SK-N-DZ (cell line): ENCODE measurements at places on chromosomes 12 and 14.

GRCh38 chr12:57740656-57741412 lies 2.3 kb upstream of the AGAP2 start:
- no peak for DNase-seq

DNA sequence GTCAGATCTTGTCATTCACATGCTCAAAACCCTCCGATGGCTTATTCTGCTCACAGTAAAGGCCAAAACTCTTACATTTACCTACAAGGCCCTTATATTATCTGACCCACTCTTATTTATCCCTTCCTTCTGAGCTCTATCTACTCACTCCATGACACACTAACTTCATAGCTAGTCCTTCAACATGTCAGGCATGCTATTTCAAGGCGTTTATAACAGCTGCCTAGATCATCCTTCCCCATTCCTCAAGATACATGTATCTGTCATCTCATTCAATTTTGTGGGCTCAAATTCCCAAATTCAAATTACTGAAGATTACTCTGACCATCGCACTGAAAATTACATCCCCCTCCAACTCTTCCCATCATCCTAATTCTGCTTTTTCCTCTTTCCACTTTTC lies 6.9 kb downstream of the MIS18BP1 start:
- no peak for DNase-seq

DNA sequence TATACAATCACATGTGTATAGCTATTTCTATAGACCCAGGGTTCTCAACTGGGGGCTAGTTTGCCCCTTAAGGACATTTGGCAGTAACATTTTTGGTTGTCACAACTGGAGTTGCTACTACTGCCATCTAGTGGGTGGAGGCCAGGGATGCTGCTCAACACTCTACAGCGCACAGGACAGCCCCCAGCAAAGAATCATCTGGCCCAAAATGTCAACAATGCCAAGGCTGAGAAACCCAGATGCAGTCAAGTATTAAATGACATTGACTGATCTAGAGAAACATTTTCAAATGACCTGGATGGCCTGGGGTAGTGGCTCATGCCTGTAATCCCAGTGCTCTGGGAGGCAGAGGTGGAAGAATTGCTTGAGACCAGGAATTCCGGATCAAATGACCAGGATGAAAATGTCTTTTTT lies 5.8 kb downstream of the WSB2 start:
- peak; percentile 62 for DNase-seq

- DNase-seq, result no peak
These were observed 69.5 kb upstream of the ZDHHC17 start for GRCh38 chr12:76694369-76694768.

GRCh38 chr14:56304456-56304855 lies 186.2 kb downstream of the PELI2 start:
- DNase-seq, result no peak

DNA sequence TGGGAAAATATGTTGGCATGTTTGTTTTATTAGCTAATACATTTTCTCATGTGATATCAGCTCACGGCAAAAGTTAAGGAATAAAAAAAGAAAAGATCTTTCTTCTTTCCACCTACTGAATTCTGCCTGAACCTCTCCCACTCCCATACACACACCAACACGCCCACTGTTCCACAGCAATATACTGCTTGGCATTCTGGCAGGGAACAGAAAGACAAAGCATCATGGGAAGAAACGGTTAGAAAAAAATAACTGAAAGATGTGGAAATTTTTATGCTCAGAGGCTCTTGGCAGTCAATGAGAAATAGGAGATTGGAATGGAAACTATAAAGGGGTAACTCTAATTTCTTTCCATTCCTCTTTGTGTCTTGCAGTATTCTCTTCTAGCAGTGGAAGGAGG lies 268.5 kb downstream of the FOXG1 start:
- DNase-seq, result no peak

DNA sequence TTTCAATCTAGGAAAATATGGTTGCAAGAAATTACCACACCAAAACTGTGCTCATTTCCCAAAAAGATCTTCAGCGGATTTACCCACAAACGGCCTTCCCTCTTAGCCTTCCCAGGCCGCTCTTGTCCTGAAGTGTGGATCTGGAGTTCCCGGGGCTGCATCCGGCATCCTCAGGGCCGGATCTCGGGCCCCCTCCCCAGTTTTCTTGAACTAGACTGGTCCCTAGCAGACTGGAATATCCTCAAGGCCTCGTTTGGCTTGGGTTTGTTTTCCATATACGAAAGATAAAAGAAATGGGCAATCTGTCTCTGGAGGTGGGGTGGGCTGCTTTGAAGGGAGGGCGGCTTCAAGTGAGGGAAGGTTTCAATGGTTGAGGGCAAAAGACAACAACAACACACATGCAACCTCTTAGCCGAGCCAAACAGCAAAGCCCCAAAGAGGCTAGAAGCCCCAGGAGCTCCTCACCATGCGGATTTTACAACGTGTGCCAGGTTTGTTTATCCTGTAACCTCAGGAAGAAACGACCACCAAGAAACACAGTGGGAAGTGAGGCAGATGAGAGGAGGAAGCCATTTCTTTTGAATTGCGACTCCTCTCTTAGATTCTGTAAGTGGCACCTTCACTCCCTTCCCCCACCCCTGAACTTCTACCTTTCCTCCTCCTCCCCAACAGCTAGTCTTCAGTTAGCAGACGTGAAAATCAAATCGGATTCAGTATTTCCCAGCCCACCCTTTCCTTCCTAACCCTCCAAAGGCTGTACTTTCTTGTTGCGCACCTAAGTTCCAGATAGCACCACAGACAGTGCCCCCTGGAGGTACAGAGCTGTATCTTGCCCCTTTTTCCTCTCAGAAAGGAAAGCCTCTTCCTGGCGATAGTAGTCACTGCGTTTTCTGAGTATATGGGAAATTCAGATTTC lies 2.6 kb downstream of the MYF6 start:
- no peak for DNase-seq

DNA sequence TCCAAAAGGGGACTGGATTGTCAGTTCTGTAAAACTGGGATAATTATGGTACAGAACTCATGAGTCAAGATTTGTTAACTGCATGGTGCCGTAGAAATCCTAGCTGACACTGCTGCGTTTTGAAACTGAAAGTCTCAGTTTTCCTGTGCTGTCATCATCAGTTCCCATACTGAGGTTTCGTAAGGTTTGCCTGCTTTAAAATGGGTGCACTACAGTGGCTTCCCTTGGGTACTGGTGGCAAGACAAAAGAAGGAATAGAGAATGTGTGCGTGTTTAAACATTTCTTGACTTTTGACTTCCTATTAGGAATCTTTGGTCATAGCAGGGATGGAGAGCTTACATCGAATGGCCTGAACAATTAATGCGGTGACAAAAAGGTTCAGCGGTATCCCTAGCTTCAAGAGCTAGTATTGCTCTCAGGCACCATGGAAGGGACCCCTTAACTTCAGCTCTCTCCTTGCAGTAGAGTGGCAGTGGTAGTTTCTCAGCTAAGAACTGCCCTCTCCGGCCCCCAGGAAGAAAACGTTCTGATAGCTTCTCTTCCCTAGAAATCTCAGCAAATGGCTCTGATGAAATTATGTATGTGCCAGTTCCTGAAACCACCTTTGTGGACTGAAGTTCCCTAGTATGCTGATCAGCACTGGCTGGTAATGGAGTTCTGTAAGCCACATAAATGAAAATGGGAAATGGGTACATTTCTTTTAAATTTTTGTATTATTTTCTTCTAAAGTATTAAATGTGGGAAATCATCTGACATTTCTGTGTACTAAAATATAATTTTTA lies 28.9 kb downstream of the ANO6 start:
- DNase-seq, result no peak

- DNase-seq, result no peak
These were observed 15.8 kb downstream of the TRIM9 start for GRCh38 chr14:51079085-51079484.

DNA sequence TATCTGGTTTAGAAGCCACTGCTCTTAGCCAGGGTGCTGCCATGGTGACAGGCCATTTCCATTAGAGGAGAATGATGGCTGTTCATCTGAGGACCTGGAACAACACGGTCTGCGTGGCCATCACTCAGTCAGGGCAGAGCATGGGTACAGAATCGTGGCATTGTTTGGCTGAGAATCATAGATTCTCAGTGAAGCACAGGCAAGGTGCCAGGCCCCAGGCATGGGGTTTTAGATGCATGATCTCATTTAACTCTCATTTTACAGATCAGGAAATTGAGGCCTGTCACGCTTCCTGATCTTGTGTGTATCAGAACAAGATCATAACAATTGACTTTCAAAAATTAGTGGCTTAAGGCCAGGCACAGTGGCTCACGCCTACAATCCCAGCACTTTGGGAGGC lies 26.8 kb upstream of the IRF2BPL start:
- no peak for DNase-seq

DNA sequence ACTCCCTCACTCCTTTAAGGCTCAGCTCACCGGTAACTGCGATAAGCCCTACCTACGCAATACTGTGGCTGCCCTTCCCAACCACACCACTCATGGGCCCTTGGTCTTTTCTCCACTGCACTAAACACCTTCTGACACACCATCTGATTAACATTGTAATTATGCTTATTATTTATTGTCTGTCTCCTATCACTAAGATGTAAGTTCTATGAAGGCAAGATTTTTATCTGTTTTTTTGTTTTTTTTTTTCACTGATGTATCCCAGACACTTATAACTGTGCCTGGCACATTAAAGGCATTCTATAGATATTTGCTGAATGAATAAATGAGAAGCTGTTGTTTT lies 34.2 kb upstream of the PYGL start:
- peak; percentile 57 for DNase-seq

- DNase-seq, result no peak
These were observed 90.8 kb upstream of the TMTC2 start for GRCh38 chr12:82595941-82596340.

- no peak for DNase-seq
These were observed 22.4 kb upstream of the FBRSL1 start for GRCh38 chr12:132467511-132467910.

DNA sequence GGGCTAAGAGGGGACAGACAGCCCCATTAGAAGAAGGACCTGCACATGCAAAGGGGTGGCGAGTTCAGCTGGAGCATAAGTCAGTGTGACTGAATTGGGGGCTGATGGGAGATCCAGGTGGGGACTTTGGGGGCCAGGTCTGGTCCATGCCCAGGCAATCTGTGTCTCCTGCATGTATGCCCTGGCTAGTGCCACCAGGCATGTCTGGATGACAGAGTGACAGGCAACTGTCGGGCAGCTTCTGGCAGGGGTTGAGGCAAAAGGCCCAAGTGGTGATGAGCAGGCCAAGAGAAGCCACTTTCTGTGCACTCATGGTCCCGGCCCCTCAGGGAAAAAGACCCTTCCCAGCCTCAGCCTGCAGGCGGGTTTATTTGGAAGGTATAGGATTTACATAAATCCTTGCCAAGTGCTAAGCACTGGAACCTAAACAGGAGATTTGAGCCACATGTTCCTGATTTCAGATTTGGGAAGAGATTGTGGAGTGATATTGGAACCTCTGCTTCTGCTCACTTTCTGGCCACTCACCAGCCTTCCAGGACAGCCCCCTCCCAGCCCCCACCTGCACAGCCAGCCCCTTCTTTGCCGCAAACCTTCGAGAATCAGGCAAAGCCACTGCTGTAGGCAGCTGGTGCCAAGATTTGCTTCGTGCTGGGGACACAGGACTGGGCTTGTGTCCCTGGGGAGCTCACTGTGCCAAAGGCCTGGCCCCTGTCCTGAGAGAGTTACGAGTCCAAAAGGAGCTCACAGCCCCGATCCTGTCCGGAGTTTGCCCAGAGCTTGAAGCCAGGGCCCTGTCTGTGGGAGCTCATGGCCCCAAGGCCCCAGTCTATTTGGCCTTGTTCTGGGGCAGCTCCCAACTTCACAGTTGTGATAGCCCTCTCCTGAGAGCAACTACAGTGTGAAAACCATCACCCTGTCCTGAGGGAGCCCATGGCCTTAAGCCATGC lies 232.5 kb upstream of the RTL1 start:
- no peak for DNase-seq

DNA sequence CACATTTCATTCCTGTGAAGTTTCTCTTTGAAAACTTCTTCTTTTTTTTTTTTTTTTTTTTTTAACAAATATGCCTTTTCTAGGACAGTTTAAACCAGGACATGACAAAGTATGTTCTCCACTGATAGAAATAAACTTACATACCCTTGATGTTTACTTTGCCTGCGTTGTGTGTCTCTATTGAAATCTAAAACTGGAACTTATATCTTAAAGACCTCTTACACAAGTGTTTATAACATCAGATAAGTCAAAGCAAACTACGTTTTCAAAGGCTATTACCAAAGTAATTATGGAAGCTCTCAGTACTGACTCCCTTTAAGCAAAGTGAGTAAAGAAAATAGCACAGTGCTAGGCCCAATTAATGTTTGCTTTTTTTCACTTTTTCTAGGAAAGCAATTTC lies 30.6 kb upstream of the ISM2 start:
- DNase-seq, result no peak

DNA sequence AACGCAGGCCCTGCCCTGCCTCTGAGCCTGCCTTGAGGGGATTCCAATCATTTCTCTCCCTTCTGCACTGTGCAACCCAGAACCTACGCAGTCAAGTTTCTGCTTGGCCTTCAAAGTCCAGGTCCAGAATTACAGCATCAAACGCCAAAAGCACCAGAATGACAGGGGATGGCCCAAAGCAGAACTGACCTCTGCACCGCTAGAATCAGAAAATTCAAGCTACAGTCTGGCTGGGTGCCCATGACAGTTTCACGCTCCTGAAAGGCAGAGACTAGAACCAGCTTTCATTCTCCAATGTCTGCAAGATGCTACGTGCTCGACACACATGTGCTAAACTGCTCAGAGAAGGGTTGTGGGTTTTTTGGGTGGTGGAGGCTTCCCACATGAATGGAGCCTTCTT lies 4.1 kb downstream of the CLMN start:
- no peak for DNase-seq

GRCh38 chr12:40137252-40137651 lies 31.4 kb upstream of the SLC2A13 start:
- no peak for DNase-seq

- DNase-seq, result no peak
These were observed 27.6 kb downstream of the CDKN1B start for GRCh38 chr12:12744546-12745305.

DNA sequence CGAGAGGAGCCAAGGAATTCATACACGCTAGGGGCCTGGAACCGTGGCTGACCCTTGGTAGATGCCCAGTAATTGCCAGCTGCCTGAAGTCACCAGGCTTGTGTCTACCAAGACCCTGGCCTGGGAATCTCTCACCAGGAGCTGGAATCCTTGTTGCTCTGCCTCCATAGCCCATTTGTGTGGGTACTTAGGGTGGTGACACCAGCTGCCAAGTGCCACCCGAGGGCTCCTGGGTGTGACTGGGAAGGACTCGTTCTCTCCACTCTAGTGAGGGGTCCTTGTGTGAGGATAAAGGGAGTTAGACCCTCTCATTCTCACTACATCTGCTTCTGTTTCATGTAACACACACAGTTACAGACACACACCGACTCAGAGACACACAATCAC lies 17.9 kb downstream of the SERPINA1 start:
- DNase-seq, result no peak

GRCh38 chr14:68966872-68967301 lies 12.2 kb downstream of the ACTN1 start:
- DNase-seq, result no peak

GRCh38 chr12:31765931-31766330 lies 37.1 kb upstream of the AMN1 start:
- no peak for DNase-seq
